ENCODE measurements at places on chromosomes 1 and 21.

GRCh38 chr1:58629031-58629462, 52.0 kb upstream of the TACSTD2 start:
- peak; percentile 18 for DNase-seq

GRCh38 chr1:39609618-39610331, 29.7 kb downstream of the HEYL start:
- peak; percentile 32 for DNase-seq

DNA sequence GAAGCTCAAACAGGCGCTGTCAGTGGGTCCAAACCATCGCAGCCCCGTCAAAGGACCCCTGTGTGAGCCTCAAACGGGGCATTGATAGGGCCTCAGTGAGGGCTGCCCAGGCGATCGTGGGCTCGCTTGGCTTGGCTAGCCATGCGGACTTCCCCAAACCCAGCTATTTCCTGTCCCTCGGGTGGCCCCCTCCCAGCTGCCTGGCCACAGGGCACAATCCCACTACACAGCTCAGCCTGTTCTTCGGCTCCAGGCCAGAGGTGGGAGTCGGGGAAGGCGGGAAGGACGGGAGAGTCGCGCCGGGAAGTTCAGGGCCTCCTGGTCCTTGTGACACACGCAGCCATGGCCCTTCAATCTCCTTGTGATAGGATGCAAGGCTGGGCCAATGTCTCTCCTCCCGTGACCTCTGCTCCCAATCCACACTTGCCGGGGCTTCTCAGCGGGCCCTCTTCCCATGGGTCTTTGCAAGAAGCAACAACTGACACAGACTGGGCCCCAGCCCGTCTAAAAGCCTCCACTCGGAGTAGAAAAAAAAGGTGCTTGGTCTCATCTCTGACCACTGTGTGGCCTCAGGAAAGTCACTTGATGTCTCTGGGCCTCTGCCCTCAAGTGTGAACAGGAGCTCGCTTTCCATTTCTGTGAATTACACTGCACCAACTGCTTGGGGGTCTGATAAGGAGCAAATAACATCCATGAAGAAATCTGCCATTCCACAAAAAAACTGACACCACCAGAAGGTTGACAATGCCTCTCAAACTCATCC, 7.1 kb upstream of the MATN1 start:
- no peak for DNase-seq

- DNase-seq: no peak
These were observed 36.4 kb downstream of the YARS1 start for GRCh38 chr1:32780628-32781234.

- DNase-seq: no peak
These were observed 20.5 kb downstream of the SZRD1 start for GRCh38 chr1:16387201-16388188.

Data from SW480 (cell line).